Upper lobe of right lung (tissue), 1 donor: ENCODE measurements at places on chromosomes 5 and 9. TPM values are rescaled to one million over a fixed set of nuclear protein-coding genes. Genes with fewer than 3 reads are reported as not detected.

The IL5 gene
- not detected for total RNA-seq

The TAF1L gene
- total RNA-seq: not detected

GRCh38 chr5:87361031-87361445 is 51.7 kb downstream of the CCNH start:
- no peak overlapping the region for H3K27ac ChIP-seq
- no peak for DNase-seq
- H3K4me3 ChIP-seq: no peak overlapping the region

- DNase-seq: peak; percentile 79
- no peak overlapping the region for H3K4me3 ChIP-seq
- peak overlapping the region; percentile 76 for H3K27ac ChIP-seq
- H3K4me1 ChIP-seq: peaks cover 18% of the 10 kb centered on the region
Measured at GRCh38 chr5:132103332-132103951, 29.9 kb downstream of the CSF2 start.

DNA sequence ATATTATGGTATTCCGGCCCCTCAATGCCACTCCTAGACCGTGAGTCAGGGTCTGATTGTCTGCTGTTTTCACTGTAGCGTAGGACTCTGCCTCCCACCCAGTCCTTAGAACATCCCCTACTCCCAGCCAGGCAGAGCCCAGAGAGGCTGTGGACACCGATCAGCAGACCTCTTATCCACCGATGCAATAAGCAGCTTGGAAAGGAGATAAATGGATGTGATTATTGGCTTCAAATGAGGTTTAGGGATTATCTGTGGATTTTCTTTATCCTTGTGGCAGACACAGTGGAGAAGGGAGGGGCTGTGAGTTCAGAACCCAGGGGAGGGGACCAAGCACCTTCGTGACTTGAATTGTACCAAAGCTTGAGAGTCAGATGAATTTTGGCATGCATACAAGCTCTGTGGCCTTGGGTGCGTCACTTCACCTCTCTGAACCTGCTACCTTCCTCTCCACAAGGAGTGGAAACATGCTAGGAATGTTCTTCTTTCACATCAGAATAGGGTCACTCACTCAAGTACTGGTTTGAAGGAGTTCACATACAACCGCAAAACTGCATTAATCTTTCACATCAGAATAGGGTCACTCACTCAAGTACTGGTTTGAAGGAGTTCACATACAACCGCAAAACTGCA is 83.1 kb upstream of the CPLX2 start:
- no peak overlapping the region for H3K4me3 ChIP-seq
- H3K36me3 ChIP-seq: no peaks in the 10 kb centered on the region

DNA sequence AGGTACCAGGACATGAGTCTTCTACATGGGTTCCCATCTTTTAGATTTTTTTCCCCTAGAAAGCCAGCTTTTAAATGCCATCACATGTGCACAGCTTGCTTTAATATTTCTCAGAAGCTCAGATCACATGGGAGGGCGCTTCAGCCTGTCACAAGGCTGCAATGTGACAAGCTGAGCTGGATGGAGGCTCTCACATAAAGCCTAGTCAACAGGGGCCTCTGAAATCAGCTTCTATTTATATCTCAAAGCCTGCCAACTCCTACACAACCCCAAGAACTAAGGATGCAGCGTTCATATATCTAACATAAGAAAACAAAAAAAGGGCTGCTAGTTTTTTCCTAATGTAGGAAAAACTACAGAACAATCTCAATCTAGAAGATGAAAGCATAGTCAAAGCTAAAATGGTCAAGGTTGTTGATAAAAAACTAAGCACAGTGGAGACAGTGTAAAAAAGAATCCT is 2.3 kb downstream of the ZFAND5 start:
- H3K27me3 ChIP-seq: no peaks in the 10 kb centered on the region
- peaks cover 46% of the 10 kb centered on the region for H3K4me1 ChIP-seq
- peak overlapping the region; percentile 97 for H3K27ac ChIP-seq
- peaks cover 45% of the 10 kb centered on the region for H3K36me3 ChIP-seq
- peak overlapping the region; percentile 82 for H3K4me3 ChIP-seq
- no peak for DNase-seq

DNA sequence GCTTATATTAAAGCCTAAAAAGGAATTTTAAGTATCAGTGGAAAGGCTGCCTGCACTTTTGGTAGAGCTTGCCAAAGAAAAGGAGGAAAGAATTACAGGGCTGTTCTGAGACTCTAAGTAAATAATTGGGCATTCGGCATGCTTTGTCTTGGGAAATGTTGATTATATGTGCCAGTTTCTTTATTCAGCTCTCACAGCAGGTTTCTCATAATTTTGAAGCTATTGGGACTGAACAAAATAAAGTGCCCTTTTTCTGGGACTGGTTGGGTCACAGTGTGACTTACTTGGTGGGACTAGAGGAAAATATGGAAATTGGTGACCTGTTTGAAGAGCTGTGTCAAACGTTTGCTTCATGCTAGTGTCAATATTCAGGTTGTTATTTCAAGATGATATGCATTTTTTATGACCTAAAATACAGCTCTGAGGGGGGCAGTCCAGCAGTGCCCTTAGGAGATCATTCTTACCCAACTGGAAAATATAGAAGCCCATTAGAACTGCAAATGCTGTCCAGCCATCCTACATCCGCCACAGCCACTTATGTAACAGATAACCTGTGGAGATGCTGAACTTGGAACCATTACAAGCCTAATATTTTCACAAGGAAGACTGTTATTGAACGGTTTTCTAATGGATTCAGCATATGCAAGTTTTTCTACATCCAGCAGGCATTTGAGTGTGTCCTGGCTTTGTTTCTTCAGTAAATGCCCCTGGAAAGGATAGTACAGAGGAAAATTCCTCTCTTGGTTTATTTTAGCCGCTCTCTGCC is 122.4 kb downstream of the SNCAIP start:
- no peak overlapping the region for H3K4me3 ChIP-seq
- no peaks in the 10 kb centered on the region for H3K36me3 ChIP-seq

- peaks cover 17% of the 10 kb centered on the region for H3K4me1 ChIP-seq
- no peak overlapping the region for H3K27ac ChIP-seq
- no peak for DNase-seq
- H3K4me3 ChIP-seq: no peak overlapping the region
- H3K27me3 ChIP-seq: no peaks in the 10 kb centered on the region
Measured at GRCh38 chr5:37668524-37669047, 171.3 kb downstream of the GDNF start.

DNA sequence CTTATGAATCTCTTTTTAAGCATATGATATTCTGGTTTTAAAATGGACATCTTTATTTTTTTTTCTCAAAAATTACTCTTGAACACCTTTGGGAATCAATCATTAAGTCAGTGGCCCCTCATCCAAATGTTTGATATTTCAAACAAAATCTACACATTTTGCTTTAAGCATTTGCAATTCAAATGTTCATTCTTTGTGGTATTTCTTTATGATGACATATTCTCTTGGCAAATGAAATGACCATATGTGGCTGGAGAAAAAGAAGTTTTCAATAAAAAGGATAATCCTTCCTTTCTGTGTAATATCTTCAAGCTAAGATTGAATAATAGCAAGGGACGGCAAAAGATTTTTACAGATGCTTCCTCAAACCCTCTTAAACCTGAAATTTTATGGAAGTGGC is 420.8 kb downstream of the MTRR start:
- H3K4me1 ChIP-seq: no peaks in the 10 kb centered on the region
- no peaks in the 10 kb centered on the region for H3K36me3 ChIP-seq
- H3K27me3 ChIP-seq: no peaks in the 10 kb centered on the region
- no peak for DNase-seq
- H3K4me3 ChIP-seq: no peak overlapping the region

DNA sequence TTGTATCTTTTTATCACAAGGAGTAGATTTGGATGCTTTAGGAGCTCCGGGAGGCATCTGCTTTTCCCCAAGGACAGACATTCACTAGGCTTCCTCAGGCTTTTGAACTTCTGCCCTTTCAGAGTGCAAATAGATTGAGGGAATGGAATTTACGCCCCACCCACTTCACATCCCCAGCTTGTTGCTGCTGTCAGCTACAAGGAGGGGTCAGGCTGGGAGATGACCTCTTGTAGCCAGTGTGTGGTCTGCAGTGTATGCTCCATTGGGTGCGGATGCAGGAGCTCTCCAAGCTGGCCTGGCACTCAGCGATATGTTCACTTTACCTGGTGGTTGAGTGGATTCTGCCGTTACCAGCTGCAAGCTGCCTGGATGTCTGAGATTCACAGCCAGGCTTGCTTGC is 6.4 kb downstream of the TNFSF15 start:
- H3K27ac ChIP-seq: no peak overlapping the region
- H3K4me3 ChIP-seq: no peak overlapping the region
- no peaks in the 10 kb centered on the region for H3K27me3 ChIP-seq
- H3K4me1 ChIP-seq: peaks cover 9% of the 10 kb centered on the region
- no peak for DNase-seq

GRCh38 chr5:126536874-126537273 is 58.1 kb downstream of the ALDH7A1 start:
- H3K27ac ChIP-seq: no peak overlapping the region
- DNase-seq: no peak
- H3K4me1 ChIP-seq: peaks cover 4% of the 10 kb centered on the region
- H3K4me3 ChIP-seq: no peak overlapping the region
- no peaks in the 10 kb centered on the region for H3K27me3 ChIP-seq
- H3K36me3 ChIP-seq: no peaks in the 10 kb centered on the region

DNA sequence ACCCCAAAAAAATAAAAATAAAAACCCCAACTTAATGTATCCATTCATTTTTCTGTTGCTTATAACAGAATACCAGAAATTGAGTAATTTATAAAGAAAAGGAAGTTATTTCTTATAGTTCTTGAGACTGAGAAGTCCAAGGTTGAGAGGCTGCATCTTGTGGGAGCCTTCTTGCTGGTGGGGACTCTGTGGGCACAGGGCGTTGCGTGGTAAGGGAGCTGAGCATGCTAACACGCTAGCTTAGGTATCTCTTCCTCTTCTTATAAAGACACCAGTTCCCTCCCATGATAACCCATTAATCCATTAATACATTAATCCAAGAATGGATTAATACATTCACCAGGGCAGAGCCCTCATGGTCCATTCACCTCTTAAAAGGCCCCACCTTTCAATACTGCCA is 150.9 kb downstream of the ZSWIM6 start:
- DNase-seq: no peak
- no peaks in the 10 kb centered on the region for H3K36me3 ChIP-seq
- H3K4me3 ChIP-seq: no peak overlapping the region
- H3K27me3 ChIP-seq: no peaks in the 10 kb centered on the region
- H3K4me1 ChIP-seq: no peaks in the 10 kb centered on the region

DNA sequence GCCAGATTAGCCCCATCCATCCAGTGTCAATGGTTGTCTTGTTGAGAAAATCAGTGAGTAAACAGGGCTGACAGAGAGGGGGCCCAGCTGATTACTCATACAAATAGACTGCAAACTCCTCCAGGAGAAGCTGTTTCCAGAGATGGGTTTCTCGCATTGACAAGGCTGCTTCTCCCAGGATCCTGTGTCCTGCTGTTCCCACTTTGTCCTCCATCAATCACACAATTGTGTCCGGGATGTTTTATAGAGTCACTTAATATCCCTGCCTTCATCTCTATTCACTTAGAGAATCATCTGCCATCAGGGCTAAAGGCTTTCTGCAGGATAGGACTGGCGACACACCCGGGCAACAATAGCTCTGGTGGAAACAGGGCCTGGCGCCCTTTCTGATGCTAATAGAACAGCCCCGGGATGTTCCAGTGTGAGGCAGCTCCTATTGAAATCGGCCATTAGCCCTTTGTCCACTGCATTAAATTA is 71.7 kb upstream of the TBCA start:
- no peak for DNase-seq
- H3K4me3 ChIP-seq: no peak overlapping the region
- peaks cover 37% of the 10 kb centered on the region for H3K27me3 ChIP-seq
- H3K4me1 ChIP-seq: peaks cover 14% of the 10 kb centered on the region
- H3K27ac ChIP-seq: no peak overlapping the region
